Activated CD4-positive, alpha-beta T cell treated with anti-CD3 and anti-CD28 coated beads for 1 hour (primary cell): ENCODE measurements at places on chromosomes 13 and 19.
A peak's percentile ranks its signal among the peaks of the same experiment; 100 is the strongest.

GRCh38 chr19:10729411-10729810 lies 11.5 kb downstream of the DNM2 start:
- no peak for DNase-seq

- DNase-seq, result no peak
Observed at GRCh38 chr13:110317496-110318195, 10.6 kb downstream of the COL4A2 start.

GRCh38 chr13:72820156-72820897 lies 38.4 kb downstream of the PIBF1 start:
- DNase-seq, result no peak

DNA sequence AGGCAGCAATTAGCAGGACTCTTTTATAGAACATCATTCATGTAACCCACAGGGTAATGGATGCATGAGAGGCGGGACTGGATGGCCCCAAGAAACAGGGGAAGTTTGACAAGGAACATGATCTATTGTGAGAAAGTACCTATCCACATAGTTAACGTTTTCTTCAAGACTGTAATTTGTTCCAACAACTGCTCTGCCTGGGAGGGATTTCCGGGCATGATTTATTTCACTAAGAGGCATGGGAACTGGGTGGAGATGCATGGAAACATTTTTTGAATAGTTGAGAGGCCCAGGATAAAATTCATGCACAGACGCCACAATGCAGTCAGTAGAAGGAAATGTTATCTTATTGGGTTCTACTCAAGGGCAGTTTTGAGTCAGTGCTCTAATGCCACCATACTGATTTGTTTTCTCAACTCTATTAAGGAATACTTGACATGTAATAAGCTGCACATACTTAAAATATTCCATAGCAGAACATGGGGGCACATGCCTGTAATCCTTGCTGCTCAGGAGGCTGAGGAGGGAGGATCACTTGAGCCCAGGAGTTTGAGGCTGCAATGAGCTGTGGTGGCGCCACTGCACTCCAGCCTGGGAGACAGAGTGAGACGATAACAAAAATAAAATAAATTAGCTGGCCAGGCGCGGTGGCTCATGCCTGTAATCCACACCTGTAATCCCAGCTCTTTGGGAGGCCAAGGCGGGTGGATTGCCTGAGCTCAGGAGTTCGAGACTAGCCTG lies 9.9 kb upstream of the ATG4D start:
- no peak for DNase-seq

DNA sequence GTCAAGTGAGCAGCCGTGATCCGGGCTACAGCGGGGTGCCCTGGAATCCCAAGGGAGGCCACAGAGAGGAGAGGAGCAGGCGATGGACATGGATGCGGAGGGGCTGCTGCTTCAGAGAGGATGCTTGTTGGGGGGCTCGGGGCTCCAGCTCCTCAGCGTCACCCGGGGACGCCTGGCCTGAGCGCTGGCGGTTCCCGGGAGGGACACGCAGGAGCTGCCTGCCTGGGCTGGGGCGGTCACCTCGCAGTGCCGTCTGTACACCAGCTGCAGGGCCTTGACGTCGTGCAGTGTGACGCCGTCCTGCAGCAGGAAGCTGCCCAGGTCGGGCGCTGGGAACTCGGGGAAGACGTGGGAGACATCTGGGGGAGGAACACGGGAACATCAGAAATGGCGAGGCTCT lies 29.9 kb upstream of the RANBP3 start:
- no peak for DNase-seq

DNA sequence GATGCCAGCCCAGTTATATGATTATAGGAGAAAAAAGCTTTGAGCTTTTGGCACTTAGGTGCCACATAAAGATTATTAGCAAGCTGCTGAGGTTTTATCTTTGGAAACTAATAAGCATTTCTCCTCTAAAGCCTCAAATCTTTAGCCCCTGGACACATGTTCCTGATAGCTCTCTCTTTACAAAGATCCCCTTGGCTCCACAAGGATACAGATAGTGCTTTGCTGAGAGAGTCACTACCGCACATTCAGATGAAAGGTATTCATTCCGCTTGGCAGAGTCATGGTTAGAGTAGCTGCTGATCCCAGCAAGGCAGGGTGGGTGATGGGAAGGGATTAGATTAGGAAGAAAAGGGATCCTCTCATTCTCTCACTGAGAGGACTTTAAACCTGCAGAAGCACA lies 28.2 kb upstream of the PSG7 start:
- DNase-seq, result no peak

DNA sequence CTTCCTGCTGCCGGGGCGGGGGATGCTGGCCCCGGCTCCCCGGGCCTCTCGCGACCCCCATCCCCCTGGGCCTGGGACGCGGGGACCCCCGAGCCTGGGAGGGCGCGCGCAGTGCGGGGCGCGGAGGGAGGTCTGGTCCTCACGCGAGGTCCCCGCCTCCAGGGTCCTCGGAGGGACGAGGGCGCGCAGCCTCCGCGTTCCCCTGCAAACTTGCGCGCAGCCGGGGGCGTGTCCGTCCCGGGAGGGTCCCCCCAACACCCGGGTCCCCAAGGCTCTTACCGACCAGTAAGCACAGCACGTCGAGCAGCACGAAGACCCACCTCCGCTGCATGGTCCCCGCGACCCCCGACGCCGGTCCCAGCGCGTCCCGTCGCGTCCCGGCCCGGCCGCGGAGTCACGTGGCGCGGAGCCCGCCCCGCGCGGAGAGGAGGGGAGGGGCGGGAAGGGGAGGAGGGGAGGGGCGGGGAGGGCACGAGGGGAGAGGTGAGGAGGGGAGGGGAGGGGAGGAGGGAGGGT lies at the start of gene PLPP2:
PLPP2 (minus strand) TSS at position 398 of the 516 bp plus-strand sequence; CDS start at position 331, 67 bp downstream.
- DNase-seq, result no peak

DNA sequence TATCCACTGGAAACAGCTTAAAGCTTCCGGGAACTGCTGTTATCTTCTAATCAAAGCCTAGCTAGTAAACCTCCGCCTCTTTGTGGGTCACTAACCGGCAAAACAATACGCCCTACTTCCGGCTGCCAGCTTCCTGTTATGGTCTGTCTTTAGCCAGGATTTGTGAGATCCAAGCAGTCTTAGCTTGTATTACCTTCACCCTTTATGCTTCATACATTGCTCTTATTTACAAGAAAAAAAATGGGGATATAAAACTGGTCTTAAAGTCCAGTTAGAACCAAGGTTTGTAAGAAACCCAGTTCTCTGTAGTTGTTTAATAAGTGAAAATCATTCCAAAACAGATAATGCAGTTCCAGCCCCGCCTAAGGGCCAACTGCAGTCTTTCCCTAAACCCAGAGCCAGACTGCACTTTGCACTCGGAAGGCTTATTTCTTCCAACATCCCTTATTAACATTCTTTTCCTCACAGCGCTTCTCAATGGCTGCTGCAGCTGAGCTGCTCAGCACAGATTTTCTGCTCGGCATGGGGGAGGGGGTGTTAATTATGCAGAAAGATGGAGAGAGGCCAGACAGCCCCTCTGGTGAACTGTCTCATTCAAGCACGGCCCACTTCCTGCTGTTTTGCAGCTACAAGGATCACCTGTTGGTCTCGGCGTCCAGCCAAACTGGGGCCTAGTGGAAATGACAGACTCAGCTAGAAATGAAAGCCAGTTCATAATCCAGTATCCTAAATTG lies 368.4 kb downstream of the KLF12 start:
- DNase-seq, result peak; percentile 68

- DNase-seq, result no peak
Observed at GRCh38 chr19:32971012-32971595, 654 bp downstream of the CEP89 start.

GRCh38 chr19:51434456-51434855 lies 17.0 kb upstream of the SIGLEC10 start:
- DNase-seq, result no peak

DNA sequence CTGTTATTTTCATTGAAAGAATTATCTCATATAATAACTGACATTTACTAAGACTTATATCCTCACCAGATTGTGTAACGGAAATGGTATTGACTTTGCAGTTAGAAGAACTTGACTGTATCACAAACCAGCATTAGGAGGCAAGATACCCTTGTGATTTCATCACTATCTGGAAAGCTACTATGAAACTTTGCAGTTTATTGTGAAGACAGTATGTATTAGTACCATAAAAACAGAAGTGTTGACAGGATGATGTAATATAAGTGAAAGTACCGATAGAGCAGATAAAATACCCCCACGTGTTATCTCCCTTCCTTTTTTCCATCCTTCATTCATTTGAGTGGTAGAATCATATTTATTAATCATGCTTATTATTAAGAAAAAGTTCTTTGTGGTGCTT lies 365.7 kb upstream of the KLHL1 start:
- no peak for DNase-seq

GRCh38 chr19:19540715-19541515 lies 2.9 kb downstream of the CILP2 start:
- peak; percentile 57 for DNase-seq

DNA sequence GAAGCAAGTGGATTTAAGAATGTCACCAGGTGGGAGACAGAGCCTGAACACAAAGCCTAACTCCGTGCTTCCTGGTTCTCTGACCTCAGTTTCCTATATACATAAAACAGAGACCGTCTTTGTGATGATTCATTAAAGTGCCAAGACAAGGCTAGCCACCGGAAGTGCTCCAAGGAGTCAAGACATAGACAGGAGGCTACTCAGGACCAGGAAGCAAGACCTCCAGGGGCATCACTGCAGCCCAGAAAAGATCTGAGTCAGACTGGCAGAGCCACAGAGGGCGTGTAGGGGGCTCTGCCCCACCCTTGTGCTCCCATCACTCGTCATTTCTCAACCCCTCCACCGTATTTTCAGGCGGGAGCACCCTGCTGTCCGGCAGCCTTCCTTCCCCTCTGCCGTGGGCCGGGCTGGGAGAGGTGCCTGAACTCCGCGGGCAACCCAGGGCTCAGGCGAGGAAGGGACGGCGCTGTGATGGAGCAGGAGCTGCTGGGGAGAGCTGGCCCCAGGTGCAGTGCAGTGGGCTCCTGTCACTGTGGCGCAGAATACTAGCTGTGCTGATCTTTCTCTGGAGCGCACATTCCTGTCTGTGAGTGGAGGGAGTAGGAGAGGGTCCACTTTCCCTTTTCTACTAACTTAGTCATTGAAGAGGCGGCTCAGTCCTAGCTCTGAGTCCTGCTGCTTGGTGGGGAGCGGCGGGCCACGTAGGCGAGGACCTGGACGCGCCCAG lies 134.7 kb upstream of the GPR12 start:
- no peak for DNase-seq

DNA sequence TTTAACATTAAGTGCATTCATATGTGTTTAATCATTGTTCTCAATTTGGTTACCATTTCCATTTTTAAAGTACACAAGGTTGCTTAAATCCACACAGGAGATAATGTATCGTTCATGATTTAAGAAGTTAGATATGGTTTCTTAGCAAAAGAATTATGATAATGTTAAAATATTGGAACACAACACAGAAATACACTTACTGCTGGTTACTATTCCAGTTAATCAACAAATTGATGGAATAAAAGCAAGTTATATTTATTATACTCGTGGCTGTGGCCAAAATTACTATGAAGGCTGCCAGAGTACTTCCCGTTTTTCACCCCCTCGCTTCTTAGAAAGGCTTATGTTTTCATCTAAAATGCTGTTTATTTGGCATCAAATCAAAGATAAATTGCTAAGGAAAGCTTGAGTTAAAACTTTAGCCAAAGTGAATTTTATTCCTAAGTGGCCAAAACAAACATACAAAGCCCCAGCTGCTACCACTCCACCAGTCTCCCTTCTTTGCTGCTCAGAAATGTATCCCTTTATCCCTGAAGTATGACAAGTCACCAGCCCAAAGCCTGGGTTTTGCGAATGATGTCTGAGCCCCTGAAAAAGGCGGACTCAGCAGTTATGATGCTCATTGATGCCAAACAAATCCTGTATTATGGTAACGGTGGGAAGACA lies 27.7 kb downstream of the LCP1 start:
- DNase-seq, result no peak

DNA sequence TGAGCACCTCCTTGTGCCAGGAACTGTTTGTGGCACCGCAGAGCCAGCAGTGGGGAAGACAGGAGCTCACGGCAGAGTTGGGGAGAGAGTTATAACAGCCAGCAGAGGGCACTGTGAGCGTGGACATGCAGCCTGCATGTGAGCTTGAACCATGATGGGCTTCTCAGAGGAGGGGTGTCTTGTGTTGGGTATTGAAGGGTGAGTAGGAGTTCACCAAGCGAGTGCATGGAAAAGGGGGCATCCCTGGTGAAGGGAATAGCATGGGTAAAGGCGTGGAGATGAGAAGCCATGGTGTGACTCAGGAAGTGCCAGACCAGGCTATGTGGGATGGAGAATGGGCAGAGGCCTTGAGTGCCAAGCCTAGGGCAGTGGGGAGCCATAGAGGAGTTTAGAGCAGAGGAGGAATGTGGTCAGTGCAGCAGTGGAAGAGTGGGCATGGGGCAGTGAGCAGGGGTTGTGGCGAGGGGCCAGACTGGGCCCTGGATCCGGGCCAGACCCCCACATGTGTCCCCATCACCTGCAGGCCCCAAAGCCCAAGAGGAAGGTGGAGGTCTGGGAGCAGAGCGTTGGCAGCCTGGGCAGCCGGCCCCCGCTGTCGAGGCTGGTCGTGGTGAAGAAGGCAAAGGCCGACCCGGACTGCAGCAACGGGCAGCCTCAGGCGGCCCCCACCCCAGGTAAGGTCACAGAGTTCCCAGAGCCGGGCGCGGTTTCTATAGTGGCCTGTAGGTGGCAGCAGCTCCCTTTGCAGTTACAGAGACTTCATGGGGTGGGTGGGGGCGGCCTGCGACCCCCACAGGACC lies 11.8 kb upstream of the SHD start:
- peak; percentile 48 for DNase-seq

- no peak for DNase-seq
Observed at GRCh38 chr19:44609219-44609618, 4.1 kb upstream of the IGSF23 start.

DNA sequence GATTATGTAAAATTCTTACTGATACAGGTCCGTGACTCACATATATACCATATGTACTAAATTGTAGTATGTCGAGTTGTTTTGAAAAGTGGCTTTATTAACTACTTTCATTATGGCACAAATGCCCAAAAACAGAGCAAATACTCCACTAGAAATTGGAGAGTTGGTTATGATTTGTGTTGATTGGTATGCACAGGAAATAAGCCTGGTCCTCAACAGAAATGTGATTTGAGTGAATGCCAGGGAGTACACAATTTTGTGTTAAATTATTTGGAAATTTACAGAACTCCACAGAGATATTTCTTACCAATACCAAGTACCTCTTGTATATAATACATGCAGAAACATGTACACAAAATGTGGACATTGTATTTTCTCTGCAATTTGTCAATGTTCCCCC lies 676.7 kb downstream of the PCDH9 start:
- no peak for DNase-seq

GRCh38 chr13:27261396-27261795 lies 9.2 kb upstream of the RASL11A start:
- DNase-seq, result no peak

GRCh38 chr19:4359627-4360000 lies 16.3 kb downstream of the MPND start:
- DNase-seq, result no peak
